ENCODE measurements at places on chromosomes 2 and 18.

- DNase-seq: no peak
These were observed 28.2 kb downstream of the ACMSD start for GRCh38 chr2:134866498-134867099.

GRCh38 chr2:239538357-239539052, 137.7 kb upstream of the HDAC4 start:
- no peak for DNase-seq

GRCh38 chr18:23341383-23341782, 111.7 kb upstream of the RIOK3 start:
- DNase-seq: no peak

- no peak for DNase-seq
These were observed 60.9 kb downstream of the TGIF1 start for GRCh38 chr18:3510896-3511295.

DNA sequence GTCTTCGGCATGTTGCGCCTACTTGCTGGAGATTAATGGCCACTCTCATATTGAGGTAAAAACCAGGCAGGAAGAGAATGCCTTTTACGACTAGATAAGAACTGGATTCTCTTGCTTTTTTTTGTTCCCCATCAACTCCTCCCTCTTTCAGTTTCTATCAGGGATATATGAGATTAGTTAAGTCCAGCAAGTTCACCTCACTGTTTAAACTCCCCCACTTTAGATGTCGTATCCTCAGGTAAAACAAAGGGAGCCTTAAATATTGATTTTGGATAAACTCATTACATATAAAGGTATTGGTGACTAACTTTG, 98.4 kb downstream of the PLEKHM3 start:
- DNase-seq: no peak

GRCh38 chr2:49367003-49367402, 212.7 kb upstream of the FSHR start:
- no peak for DNase-seq

GRCh38 chr18:54530285-54530684, 60.8 kb upstream of the DYNAP start:
- DNase-seq: no peak

GRCh38 chr2:85247610-85248009, 80.2 kb downstream of the TGOLN2 start:
- no peak for DNase-seq

- no peak for DNase-seq
These were observed 83.5 kb downstream of the EIPR1 start for GRCh38 chr2:3294069-3294468.

DNA sequence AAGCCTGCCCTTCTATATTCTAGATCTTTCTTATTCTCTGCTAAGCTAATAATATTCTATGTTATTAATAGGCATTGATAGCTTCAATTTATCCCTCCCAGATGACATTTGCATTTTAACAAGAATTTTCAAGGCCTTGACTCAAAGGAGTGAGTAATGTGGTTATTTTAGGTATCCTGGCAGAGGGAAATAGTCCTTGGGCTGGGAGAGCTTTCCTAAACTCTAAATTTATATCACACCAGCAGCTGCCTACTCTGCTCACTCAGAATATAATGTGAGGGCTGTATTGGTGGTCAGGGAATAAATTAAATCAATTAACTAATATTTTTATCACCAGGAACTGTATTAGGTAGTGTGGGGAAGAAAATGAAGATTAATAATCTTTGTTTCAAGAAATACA, 74.8 kb upstream of the ADAM23 start:
- no peak for DNase-seq

DNA sequence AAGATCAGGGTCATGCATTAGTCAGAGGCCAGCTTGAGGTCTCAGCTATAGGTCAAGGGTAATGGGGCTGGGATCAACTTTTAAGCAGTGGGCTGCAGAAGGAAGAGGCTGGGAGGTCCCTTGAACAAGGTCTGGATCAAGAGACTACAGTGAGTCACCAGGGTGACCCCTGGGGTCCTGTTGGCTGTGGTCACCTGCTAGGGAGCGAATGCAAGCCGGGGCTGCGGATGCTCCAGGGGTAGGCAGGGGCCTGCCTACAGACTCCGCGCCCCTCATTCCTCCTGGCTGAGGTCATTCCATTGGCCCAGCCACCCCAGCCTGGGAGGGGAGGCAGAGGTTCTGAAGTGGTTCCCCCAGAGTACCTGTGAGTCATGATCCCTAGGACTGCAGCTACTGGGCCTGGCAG, 110.4 kb downstream of the CYP26B1 start:
- DNase-seq: no peak

DNA sequence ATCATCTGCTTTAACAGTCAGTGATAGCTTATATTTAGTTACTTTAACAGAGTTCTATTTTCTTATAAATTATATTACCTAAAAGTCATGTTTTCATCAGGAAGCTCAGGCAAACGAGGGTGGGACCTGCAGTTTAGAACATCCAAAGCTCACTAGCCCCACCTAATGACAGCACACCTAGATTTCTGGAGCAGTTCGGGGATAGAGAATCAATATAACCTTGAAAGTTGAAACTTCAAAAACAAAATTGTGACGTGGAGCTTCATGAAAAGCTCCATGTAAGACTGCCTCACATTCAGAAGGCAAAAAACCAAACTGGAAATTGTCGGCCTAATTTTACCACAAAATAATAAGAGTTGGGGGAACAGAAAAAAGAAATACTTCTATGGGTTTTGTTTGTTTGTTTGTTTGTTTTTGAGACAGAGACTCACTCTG, 185.9 kb upstream of the CCDC150 start:
- no peak for DNase-seq

- no peak for DNase-seq
These were observed 150.4 kb upstream of the HDAC4 start for GRCh38 chr2:239551206-239551605.

DNA sequence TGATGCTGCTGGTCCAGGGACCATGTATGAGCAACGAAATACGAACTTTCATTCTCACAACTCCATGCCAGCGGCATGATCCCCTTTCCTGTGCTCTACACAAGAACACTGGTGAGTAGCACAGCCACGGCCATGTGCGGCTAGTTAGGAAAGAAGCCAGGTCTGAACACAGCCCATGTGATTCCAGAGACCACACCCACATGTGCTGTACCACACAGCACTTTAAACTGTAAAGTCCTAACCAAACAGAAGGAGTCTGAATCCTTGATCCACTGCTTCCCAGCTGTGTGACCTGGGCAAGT, 33.0 kb upstream of the ACAA2 start:
- DNase-seq: no peak

GRCh38 chr2:6933911-6934310, 16.7 kb downstream of the RNF144A start:
- DNase-seq: no peak

DNA sequence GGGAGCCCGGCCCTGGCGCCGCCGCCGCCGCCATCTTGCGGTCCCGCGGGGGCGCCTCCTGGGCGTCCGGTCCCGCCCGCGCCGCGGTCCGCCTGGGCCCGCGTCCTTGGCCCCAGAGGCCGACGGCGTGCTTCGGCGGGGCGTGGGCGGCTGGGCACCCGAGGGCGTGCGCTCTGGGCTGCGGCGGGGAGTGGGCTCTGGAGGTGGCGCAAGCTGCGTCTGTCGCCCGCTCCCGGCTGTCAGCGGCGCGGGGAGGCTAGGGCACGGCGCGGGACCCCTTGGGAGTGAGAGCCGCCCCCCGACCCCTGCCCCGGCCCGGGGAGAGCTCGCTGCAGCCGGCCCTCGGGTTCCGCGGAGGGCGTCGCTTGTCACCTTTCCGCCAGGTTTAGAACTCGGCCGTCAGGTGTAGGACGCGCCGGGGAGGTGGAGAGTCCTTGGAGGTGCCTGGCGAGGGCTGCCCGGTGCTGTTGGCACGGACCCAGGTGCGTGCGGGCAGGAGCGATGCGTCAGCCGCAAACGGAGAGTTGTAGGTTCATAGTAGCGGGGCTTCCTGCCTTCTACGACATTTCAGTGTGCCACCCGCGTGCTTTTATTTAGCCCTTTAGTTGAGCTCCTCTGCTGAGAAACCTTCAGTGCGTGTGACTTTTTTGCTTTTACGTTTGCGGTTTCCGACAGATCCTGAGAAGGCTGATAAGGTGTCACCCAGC, 921 bp downstream of the VAPA start:
- DNase-seq: peak; percentile 44

DNA sequence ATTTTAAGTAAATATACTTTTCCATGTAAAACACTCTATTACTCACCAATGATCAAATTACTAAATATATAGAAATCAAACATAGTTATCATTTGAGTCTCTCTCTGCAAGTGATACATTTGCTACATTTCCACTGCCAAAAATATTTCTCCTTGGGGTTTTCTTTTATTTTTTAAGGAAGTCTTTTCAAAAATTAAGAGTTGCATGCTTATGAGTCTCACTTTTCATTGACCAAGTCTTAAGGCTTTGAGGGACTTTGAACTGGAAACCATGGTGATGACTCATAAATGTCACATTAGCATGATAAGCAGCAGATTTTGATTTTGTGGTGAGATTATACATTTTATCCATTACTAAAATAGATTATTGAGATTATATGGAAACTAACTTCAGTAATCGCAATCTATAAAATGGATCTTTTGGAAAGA, 152.9 kb downstream of the FAM124B start:
- DNase-seq: no peak

GRCh38 chr2:222336442-222336841, 37.6 kb upstream of the PAX3 start:
- DNase-seq: no peak
